ENCODE measurements at places on chromosomes 2 and 18.
A peak's percentile ranks its signal among the peaks of the same experiment; 100 is the strongest.

DNA sequence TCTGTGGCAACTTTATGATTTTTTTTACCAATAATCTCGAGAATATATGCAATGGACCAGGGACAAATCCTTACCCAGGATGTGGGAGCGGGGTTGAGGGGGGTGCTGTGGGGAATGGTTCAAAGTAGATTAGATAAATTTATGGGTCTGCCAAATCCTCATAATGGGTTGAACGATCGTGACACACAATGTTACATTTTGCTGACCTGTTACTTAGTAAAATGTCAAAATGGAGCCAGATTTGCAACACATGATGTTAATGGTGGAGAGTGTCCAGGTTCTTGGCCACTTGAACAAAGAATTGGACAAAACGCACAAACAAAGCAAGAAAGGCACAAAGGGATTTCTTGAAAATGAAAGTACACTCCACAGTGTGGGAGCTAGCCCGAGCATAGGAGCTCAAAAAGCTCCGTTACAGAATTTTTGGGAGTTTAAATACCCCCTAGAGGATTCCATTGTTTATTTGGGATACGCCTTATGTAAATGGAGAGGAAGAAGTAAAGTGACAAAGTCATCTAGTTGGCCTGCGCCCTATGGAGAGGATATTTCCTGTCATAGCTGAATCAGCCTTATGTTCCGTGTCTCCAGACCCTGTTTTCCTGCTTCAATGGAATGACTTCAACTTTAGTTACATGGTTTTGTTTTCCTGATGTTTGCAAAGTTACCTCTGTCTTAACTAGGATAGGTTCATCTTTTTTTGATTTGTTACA, 776.0 kb downstream of the DCC start:
- no peak for DNase-seq

DNA sequence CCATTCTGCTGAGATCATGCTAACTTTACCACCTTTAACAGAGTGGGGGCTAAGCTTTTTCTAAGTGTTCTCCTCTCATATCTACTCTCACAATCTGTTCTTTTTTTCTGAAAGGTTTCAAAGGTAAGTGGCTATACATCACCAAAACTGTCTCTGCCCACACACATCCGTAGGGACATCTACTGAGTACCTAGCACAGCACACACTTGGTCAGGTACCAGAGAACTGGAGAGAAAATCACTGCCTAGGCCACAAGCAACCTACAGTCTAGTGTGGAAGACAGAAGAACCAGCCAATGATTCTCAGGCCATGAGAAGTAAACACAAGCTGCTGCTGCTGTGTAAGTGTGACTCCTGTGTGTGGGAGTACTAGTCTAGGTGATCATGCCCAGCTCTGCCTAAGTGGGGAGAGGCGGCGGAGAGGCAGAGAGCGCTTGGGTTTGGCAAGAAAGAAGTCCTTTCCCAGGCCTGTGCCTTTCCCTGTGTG, 176.1 kb upstream of the ZFP36L2 start:
- no peak for DNase-seq

DNA sequence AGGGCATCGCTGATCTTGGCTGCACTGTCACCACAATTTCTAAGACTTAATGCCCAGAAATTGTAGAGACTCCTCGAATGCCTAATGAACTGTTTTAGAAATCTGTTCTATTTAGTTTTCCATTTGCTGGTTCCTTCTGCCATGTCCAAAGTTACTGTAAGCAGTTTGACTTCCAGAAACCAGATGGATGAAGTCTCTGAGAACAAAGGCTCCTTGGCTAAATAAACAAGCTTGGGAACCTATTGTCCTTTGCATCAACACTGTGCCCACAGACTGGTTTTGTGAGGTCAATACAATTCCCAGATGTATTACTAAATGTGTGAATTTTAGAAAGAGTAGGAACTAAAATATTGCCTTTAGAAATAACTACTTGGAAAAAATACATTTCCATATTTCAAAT, 600.2 kb downstream of the NYAP2 start:
- no peak for DNase-seq

GRCh38 chr2:174334781-174335251, at the start of gene SP9:
SP9 (plus strand) TSS chr2:174334954; CDS start chr2:174335093, 139 bp downstream.
- DNase-seq, result peak; percentile 94

GRCh38 chr2:30222636-30223360, 8.5 kb upstream of the LBH start:
- no peak for DNase-seq

DNA sequence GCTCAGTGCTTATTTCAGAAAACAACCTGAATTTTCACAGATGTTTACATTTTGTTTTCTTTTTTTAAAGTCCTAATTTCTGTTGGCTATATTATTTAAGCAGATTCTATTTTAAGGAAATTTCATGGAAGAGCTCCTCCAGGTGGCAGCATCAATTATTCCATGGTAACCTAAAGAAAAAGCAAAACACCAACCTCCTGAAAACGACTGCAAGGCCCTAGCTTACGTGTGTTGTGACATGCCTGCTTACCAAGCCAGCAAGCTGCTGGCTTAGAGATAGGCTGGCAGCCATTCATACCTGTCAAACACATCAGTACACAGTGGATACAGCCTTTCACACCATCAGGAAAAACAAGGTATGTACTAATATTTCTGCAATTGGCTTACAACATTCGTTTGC, 64.9 kb downstream of the LPIN2 start:
- DNase-seq, result peak; percentile 29
